ENCODE measurements at places on chromosomes 5 and 9. TPM values are rescaled to one million over a fixed set of nuclear protein-coding genes. Genes with fewer than 3 reads are reported as not detected.

DNA sequence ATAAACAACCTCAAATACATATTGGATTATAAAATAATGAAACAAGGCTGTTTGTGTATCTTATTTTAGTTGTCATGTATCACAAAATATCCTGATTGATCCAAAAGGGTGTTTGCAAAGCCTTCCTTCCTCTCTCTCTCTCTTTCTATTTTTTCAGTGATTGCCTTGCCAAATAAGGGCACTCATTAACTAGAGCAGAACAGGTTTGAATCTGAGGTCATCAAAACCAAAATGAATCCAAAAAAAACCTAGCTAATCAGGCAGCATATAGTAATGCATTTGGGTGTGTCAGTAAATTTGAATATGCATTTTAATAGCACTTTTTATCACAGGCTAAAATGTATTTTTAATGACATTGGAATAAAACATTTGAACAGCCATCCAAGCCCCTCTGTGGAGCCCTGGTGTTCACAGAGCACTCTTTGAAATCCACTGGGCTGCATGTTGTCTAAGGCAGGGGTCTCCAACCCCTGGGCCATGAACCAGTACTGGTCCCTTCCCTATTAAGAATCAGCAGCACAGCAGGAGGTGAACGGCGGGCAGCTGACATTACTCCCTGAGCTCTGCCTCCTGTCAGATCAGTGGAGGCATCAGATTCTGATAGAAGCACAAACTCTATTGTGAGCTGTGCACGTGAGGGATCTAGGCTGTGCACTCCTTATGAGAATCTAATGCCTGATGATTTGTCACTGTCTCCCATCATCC is 171.8 kb upstream of the RAI14 start:
- DNase-seq = peak; percentile 60

DNA sequence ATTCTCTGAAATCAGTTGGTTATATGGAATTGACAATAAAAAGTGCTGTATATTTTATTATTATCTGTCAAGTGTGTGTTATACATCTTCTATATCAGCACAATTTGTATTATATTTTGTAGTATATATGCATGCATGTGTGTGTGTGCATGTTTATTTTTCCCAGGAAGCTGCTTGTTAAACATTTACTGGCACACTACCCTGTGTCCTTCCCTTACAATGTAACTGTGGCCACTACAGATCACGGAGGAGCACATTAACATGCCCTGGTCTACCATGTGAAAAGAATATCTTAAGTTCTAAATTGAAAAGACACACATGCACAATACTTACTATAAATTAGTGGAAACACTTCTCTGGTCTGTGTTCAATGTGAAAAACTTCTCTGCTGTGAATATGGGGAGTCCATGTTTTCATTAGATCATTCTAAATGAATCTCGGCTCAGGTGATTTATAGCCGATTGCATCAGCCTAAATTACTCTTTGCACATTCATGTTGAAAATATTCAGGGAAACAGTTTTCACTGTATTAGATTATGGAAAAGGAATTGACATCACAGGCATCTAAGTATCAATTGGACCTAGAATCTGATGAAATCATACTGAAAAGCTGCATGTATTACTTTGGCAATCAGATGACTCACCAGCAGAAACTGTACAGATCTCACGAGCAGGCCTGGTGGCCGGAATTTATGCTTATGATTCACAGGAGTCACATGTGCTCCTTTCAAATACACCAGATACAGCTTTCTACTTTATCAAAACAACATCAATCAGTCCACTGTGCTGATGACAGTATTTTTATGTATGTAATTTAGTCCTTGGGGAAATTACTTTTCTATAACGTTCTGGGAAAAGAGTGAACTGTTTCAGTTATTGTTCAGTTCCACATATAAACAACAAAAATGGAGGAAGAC is 39.4 kb downstream of the LURAP1L start:
- DNase-seq = peak; percentile 58

DNA sequence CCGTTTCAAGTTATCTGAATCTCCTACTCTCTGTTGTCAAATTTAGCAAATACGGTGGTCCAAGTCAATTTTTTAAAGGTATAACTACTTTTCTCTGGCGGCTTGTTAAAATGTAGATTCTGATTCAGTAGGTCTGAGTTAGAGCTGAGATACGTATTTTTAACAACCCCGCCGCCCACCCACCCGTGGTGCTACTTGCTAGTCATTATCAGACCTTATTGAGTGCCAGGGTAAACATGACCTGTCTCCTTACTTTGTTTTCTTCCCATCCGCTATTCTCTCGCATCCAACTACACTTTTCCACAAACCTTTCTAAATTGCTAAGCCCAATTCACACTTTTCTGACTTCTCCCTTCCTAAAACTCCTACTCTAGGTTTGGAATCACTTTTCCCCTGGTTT is 694 bp upstream of the PLAA start:
- DNase-seq = no peak

- no peak for DNase-seq
Observed at GRCh38 chr5:167816864-167817263, 474.6 kb upstream of the WWC1 start.

- DNase-seq = no peak
Observed at GRCh38 chr5:64680289-64680688, 10.0 kb upstream of the SHISAL2B start.

GRCh38 chr9:116238225-116238624 is 84.6 kb downstream of the PAPPA start:
- DNase-seq = no peak

The SPATA31A6 gene
- polyA plus RNA-seq = not detected

The CFAP77 gene
- 15.2 TPM for polyA plus RNA-seq
